Endothelial cell (in vitro differentiated cells): ENCODE measurements at places on chromosomes 4 and X.

DNA sequence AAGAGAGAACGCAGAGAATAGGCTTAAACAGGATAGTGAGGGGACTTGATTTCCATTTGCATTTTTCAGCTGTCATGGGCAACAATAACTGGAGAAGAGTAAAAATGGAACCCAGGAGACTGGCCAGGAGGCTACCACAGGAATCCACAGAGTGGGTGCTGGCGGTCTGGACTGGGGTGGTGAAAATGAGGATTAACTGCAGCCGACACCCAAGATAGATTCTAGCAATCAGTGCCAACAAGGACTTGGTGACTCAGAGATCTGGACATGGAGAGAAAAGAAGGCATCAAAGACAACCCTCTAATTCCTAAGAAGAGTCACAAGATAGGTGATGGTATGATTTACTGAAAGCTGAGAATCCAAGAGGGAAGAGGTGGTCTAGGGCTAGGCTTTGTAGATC lies 102.8 kb downstream of the ATP8A1 start:
- DNase-seq: no peak

- no peak for DNase-seq
Measured at GRCh38 chr4:145418739-145419138, 62.9 kb upstream of the SMAD1 start.

DNA sequence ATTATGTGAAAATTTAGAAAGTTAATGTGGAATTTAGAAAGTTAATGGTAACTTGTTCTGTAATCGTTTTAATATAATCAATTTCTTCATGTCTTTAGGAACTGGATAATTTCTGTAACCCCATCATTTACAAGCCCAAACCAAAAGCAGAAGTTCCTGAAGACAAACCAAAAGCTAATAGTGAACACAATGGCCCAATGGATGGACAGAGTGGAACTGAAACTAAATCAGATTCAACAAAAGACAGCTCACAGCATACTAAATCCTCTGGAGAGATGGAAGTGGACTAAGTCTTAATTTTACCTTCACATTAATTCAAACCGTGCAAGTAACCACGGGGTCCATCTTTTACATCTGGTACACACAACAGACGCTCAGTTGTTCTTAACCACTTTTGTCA lies 48.1 kb upstream of the PLK4 start:
- DNase-seq: no peak

DNA sequence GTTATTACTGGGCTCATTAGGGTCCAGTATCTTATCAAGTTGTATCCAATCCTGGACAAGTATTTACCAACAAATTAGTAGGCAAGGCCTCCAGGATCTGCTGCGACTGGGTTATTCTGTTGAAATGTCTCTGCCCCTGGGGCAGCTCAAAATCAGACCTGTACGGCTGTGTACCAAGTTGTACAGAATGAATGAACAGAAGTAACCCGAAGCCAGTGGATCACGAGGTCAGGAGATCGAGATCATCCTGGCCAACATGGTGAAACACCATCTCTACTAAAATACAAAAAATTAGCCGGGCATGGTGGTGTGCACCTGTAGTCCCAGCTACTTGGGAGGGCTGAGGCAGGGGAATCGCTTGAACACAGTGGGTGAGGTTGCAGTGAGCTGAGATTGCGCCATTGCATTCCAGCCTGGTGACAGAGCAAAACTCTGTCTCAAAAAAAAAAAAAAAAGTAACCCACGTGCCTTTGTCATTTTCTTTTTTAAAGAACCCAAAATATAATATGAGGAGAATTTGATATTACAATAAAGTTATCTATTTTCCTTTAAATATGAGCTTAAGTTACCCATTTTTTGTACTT lies 127.3 kb downstream of the CBR4 start:
- no peak for DNase-seq

DNA sequence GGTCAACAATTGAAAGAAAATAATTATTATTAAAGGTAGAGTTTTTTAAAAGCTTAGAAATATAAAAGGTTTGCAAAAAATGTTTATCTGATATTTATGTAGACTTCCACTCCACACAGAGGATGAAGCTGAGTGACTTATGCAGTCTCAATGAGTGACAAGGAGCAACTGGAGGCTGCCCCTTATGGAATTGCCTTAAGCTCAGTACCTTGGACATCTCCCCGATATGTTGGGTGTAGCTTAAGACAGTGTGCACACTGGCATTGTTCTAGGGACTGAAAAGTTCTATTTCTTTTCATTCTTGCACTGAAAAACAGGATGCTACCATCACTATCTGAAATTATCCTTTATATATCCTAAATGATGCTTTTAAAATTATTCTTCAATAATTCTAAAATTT lies 292.1 kb downstream of the PRDM5 start:
- no peak for DNase-seq

DNA sequence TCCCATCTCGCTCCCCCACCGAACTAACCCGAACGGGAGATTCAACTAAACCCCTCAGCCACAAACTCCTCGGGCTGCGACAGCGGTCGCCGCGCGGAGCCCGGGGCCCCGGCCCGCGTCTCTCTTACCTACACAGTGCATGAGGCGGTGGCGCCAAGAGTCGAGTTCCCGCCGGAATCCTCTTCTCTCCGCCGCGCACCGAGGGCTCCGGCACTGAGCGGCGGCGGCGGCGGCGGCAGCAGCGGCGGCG lies 160 bp downstream of the LCORL start:
- no peak for DNase-seq

- DNase-seq: no peak
Measured at GRCh38 chr4:107470173-107470572, 249.9 kb downstream of the PAPSS1 start.

- peak; percentile 35 for DNase-seq
Measured at GRCh38 chr4:8238515-8239053, 31.0 kb upstream of the HTRA3 start.

DNA sequence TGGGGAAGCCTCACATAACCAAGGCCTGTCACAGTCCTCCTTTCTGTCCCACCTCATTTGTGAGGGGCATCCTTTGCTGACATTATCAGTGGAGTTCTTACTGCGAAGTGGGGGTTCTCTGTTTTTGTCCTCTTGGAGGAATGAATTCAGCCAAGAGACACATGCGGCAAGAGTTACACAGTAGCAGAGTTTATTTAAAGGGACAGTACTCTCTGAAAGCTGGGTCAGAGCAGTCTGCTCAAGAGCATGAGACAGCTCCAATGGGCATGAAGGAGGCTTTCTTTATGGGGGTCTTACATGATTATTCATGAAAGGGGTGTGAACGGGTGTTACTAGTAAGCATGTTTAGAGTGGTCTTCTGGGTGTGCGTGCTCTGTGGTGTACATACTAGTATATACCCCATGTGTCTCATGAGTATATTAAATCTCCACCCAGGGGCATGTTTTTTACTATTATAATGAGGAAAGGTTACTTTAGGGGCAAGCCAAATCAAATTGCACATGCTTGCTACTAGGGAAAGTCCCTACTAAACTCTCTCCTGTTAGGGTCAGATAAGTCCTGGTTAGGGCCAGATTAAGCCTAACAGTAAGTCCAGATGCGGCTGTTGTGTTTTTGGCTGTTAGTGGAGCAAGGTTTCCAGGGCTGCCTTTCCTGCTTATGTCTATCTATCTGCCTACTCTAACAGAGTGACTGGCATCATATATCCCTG lies 19.8 kb upstream of the LGI2 start:
- DNase-seq: no peak

GRCh38 chrX:19627081-19627480 lies 111.8 kb upstream of the MAP3K15 start:
- DNase-seq: no peak

DNA sequence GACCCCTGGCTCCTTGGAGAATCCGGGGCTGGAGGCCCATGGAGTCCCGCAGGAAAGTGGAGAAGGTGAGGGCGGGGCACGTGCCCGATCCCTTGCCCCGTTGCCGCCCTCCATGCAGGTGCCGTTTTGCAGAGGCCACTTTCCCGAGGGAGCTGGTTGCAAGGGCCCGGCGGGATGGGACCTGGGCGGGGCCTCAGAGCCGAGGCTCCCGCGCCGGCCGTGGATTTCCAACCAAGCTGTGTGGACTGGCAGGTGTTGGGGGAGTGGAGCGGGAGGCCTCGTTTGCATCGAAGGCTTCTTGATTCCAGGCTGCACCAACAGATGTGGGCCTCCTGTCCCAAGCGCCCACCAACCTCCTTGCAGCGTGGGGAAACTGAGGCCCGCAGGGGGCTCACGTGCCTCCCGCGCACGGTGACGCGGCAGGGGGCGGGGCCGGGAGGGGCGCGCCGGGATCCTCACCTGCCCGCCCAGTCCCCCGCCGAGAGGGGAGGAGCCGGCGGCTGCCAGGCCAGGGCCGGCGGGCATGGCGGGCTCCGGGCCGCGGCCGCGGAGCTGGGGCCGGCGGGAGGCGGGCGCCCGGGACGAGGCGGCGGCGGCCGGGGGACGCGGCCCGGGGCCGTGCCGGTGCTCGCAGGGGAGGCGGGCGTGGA lies 24.9 kb downstream of the SH3BP2 start:
- no peak for DNase-seq

DNA sequence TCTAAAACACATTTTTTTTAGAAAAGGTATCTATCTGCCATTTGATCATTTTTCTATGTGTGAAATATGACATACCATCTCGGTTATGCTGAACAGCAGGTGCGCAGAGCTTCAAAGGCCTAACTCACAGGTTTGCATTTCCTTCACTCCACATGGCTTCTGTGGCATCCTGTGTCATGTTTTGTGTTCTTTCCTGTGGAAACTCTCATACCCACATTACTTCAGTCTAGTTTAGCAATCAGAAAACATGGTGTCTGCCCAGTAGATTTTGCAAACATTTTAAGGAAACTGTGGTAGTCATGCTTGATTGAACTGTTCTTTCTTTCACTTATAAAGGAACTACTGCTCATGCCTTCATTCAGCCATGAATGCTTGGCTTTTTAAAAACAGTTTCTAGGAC lies 11.3 kb upstream of the ARAP2 start:
- no peak for DNase-seq

DNA sequence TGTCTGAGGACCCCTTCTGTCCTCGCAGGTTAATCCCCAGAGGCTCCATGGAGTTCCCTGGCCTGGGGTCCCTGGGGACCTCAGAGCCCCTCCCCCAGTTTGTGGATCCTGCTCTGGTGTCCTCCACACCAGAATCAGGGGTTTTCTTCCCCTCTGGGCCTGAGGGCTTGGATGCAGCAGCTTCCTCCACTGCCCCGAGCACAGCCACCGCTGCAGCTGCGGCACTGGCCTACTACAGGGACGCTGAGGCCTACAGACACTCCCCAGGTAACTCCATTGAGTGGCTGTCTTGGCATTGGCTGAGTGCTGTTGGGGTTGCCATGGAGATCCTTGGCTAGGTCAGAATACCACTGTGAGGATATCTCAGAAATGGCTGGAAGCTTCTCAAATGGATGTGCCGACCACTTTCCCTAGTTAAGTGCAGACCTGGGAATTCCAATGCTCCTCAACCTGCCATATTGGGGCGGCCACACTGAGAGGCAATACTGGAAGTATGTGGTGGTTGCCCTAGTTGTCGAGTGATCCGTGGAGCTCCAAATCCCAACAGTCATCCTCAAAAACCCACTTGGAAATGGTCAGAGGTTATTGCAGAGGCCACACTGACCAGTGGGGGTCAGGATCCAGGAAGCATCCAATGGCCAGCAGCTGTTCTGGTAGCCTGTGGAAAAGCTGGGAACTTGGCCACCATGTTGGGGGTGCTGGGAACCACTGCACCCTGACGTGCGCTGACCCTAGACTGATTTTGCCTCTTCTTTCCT lies 4.9 kb downstream of the GATA1 start:
- no peak for DNase-seq

GRCh38 chrX:13064599-13065143 lies 20.3 kb upstream of the FAM9C start:
- no peak for DNase-seq

GRCh38 chr4:122356317-122356808 lies 22.4 kb upstream of the ADAD1 start:
- DNase-seq: no peak

DNA sequence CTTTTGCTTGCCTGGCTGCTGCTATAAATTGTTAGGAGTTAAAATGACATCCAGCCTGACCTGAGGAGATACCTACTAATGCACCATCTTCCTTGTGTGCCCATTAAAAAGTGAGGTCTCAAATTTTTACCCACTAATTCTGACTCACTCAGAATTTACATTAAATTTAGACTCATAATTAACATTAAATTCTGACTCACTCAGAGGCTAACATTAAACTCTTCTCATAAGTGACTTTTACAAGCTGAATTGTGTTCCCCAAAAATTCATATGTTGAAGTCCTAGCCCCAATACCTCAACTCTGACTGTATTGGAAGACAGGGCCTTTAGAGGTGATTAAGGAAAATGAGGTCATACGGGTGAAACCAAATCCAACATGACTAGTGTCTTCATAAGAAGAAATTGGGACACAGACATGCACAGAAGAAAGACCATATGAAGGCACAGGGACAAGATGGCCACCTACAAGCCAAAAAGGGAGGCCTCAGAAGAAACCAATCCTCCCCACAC lies 11.8 kb downstream of the CASP6 start:
- no peak for DNase-seq

- no peak for DNase-seq
Measured at GRCh38 chr4:39464886-39465501, 6.1 kb downstream of the LIAS start.

DNA sequence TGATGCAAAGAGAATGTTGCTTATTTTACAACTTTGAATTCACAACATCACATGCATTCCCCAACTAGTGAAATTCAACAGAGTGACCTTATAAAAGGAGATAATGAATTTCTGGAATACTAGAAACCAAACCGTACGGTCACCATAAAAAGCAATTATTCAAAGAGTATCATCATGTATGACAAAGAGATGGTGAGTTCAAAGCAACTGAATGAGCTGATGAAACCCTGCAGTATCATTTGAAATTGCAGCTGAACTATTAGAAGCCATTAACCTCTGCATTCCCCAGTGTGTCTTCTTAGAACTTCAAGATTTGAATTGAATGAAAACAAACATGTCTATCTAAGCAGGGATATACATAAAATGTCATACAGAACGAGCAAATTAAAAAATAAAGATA lies 172.4 kb downstream of the SLITRK2 start:
- DNase-seq: no peak

DNA sequence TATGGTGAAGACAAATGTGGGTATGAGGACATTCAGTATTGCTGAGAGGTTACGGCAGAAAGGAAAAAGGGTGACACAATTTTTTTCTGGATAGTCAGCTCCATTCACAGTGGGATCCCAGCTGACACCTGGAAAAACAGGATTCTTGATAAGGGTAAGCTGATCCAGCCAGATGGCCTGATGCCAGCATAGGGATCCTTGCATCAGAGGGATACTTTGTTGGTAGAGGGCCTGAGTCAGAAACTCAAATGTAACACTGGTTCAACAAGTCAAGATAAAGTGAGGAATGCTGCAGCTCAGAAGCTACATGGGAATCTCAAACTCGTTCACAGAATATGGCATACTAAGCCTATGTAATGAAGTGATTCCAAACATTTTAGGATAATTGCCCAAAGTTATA lies 726.7 kb downstream of the C4orf33 start:
- DNase-seq: peak; percentile 3

GRCh38 chrX:11704725-11705495 lies 39.2 kb upstream of the ARHGAP6 start:
- no peak for DNase-seq

- DNase-seq: no peak
Measured at GRCh38 chr4:138317175-138317748, 75.1 kb upstream of the SLC7A11 start.
